Pancreas (tissue), 10 donors: ENCODE measurements at places on chromosomes 11 and 22.

DNA sequence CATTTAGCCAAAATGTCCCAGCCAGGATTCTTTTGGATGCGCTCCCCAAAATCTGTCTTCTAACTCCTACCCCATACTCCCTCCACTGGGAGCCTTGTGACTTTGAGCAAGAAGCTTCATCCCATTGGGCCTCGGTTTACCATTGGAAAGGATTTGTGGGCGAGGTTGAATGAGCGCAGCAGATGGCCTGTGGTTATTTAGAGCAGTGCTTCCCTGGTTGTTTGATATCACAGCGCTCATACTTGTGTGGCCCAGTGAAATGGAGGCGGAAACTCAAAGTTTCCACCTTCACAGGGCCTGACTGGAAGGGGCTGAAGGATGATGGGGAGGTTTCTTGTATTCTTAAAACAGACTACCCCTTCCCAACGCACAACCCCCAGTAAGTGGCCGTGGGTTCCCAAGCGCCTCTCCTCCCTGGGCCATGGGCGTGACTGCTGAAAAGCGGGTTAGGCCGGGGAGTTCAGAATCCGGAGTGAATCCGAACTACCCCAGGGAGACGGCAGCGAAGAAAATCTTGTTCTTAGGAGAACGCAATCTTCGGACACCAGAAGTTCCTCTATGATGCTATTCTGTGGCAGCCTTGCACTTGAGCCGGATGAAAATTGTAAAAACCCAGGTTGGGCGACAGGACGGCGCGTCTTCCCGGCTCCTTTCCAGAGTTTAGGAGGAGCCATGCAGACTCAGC is 1.2 kb upstream of the ATF4 start:
- peak; percentile 29 for DNase-seq

DNA sequence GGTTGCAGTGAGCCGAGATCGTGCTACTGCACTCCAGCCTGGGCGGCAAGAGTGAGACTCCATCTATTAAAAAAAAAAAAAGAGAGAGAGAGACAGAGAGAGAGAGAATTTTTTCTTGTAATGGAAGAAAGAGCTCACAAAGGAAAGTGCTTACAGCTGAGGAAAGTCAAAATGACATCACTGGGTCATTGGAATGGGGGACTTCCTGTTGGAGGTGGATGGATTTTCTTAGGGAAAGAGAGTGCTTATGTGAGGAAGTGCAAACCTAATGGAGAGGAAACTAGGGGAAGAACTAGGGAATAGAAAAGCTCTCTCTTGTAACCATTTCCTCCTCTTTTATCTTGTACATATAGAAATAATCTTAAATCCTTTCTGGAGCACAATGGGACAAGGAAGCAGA is 6.3 kb upstream of the PIWIL4 start:
- DNase-seq, result no peak

GRCh38 chr11:35571696-35572095 is 46.3 kb upstream of the PAMR1 start:
- no peak for DNase-seq

GRCh38 chr22:50469377-50470305 is 5.2 kb downstream of the SBF1 start:
- DNase-seq, result peak; percentile 66

- DNase-seq, result no peak
Measured at GRCh38 chr11:45896422-45896984, 10.6 kb downstream of the FREY1 start.

- DNase-seq, result no peak
Measured at GRCh38 chr11:134466156-134466555, 54.1 kb upstream of the B3GAT1 start.

GRCh38 chr11:112226831-112227401 is 688 bp downstream of the PTS start:
- DNase-seq, result no peak

- no peak for DNase-seq
Measured at GRCh38 chr11:2134022-2135010, 4.9 kb downstream of the IGF2 start.

- no peak for DNase-seq
Measured at GRCh38 chr11:99968336-99968735, 718.8 kb upstream of the ARHGAP42 start.

- DNase-seq, result no peak
Measured at GRCh38 chr22:27452922-27453321, 348.6 kb downstream of the MN1 start.

DNA sequence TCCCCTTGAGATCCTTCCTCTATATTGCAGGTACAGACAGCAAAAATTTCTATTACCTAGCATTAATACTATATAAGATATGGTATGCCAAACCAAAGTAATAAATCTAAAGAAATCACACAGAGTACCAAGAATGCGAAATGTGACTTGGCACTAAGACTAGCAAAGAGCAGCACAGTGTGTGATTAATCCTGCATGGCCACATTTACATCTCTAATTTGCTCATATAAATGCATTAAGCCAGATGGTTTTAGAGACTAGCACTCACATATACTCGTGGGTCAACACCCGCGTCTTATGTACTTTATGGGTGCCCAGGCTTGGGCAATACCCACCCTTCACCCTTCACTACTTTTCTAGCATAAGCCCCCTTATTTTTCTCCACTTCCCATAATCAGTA is 213.2 kb downstream of the TTC28 start:
- DNase-seq, result no peak

- DNase-seq, result no peak
Measured at GRCh38 chr11:64687643-64688533, 35.1 kb downstream of the NRXN2 start.

DNA sequence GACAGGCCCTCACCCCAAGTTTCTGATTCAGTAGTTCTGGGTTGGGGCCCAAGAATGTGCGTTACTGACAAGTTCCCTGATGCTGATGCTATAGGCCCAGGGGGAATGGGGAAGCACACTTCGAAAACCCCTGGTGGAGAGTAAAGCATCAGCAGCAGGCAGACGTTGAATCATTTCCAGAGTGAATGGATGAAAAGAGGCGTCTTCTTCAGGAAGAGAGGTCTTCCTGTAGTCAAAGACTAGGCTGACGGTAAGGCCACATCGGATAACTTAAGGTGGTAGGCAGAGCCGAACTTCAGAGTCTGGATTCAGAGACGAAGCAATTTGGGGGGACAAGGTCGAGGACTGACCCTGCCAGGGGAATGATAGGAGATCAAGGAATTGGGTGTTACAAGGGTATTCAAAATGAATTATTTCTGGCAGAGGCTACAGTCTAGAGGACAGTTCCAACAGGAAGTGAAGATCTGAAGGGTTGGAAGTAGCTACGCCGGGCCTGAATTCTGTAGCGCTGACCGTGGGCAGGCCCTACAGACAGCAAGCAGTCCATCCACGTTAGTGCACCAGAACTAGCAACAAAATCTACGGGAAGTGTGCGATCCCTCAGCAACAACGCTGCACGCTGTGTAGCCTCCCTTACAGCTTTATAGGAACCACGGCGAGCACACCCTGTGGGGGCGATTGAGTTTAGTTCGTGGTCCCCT is 862 bp upstream of the CENATAC start:
- DNase-seq, result no peak

GRCh38 chr11:11458485-11458884 is 105.4 kb upstream of the CSNK2A3 start:
- no peak for DNase-seq

- no peak for DNase-seq
Measured at GRCh38 chr11:87894961-87895360, 280.3 kb downstream of the RAB38 start.

DNA sequence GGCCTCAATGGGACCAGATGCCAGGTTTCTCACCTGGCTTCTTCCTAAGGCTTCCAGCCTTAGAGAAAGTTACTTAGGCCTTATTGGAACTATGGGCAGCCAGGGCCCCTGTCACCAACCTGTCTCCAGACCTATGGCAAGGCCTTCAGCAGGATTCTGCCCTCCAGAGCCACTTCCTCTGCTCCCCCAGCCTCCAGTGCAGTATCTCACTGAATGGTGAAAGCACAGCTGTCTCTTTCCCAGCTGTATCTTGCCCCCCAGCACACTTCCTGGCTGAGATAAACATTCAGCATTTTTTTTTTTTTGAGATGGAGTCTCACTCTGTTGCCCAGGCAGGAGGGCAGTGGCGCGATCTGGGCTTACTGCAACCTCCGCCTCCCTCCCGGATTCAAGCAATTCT is 1.5 kb downstream of the SLC2A11 start:
- no peak for DNase-seq

DNA sequence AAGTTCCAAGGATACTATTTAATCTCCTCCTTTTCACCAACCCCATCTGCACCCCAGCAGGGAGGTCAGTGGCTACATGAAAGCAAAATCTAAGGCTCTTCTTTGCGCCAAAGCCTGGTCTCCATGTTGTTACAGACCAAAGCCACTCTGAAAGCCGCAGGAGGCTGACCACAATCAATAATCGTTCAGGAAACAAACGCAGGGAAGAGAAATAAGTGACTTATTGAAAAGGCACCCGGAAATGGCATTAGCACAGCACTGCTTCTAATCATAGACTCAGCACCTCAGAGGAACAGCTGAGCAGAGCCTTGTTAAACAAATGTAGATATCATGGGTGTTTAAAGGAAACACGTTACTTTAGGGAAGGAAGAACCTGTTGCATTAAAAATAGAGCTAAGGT is 183.9 kb downstream of the KIRREL3 start:
- no peak for DNase-seq
